ENCODE measurements at places on chromosomes 1 and 21.

DNA sequence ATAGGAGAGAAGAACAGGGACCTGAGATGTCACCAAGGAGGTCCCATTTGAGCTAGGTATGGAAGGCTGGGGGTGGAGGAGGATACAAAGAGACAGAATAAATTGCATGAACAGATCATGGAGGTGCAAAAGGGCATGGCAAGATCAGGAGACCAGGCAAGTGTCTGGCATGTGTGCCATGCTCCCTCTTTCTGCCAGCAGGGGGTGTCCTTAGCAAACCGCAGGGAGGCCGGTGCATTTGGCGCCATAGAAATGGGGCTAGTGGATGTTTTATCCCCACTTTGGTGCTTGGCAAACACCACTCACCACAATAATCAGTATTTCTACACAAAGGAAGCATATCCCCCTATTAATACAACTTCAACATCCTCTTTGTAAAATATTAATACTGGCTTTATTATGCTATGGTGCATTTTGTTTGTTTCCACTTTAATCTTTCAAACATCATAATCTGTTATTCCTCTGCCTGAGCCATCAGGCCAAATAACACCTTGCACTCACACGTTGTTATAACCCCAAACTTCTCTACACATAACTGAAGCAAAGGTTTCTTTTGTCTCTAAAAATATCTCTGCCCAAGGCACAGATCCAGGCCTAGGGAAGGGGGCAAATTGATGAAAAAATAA, 25.9 kb downstream of the S100A6 start:
- no peak for DNase-seq

DNA sequence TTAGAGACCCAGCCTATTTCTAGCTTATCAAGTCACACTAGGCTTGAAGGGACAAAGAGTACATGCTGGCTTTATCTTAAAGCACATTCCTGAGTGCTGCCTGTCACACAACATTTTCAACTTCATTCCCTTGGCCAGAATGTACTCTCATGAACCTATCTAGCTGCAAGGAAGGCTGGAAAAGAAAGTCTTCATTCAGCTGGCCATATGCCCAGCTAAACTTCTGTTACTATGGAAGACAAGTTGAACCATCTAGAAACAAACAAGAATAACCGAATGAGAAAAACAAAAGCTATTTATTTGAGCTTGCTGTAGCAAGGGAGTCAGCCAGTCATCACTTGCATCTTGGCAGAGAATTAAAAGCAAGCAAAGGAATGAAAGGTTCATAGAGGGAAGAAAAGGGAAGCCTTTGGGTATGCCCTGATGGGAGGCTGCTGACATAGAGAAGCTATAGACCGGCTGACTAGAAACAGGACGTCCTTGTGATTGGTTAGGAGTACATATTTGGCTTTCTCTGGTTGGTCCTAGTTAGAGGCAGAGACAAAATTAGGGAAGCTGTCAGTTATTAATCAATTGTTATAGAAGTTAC, 108.4 kb downstream of the NEK7 start:
- DNase-seq, result no peak

GRCh38 chr1:196461521-196461920, 146.7 kb downstream of the KCNT2 start:
- no peak for DNase-seq

GRCh38 chr1:117162816-117163215, 41.3 kb upstream of the TRIM45 start:
- no peak for DNase-seq

DNA sequence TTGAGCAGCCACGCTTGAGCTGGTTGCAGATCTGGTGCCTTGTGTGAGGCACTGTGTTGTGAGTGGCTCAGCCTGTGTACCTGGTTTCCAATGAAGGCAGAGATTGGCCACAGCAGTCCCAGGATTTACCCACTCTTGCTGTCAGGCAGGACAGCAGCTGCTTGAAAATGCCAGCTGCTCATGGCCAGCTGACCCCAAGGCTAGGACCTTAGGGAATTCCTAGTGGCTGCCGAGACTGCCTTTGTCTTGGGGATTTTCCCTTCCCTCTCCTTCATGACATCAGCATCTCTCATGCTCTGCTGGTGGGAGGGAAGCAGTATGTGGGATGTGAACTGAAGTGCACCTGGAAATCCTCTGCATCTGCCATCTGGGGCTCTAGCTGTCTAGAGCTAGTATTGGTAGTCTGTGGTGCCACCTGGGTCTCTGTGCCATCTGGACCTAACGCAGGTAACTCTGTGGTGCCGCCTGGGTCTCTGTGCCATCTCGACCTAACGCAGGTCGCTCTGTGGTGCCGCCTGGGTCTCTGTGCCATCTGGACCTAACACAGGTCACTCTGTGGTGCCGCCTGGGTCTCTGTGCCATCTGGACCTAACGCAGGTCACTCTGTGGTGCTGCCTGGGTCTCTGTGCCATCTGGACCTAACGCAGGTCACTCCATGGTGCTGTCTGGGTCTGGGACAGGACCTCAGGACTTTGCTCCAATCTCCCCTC, 3.8 kb upstream of the LRRC47 start:
- no peak for DNase-seq
